ENCODE measurements at places on chromosomes 6 and 20.

- no peak for DNase-seq
These were observed 643.8 kb downstream of the HDGFL1 start for GRCh38 chr6:23213193-23213592.

GRCh38 chr20:62143957-62144825 is 622 bp downstream of the SS18L1 start:
- DNase-seq, result peak; percentile 18

- no peak for DNase-seq
These were observed 437.5 kb downstream of the MMUT start for GRCh38 chr6:49025273-49026240.

DNA sequence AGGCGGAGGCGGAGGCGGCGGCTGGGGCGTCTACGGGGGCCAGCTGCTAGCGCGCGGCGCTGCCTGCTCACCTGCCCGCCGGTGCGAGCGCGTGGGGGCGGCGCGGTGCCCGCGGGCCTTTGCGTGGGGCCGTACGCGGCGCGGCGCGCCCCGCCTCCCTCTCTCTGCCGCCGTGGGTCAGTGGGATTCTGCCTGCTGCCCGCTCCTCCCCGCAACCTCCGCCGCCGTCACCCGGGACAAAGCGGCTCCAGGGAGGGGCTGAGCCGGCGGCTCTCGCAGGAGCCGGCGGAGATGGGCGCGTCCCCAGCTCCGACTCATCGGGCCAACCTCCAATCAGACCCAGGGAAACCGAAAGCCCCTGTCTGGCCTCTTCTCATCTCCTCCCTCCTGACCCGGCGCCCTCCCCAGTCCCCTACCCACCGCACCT is at the start of gene RCAN2:
Gene RCAN2 (minus strand): TSS at position 249 of the 427 bp plus-strand sequence.
- no peak for DNase-seq

GRCh38 chr20:56723331-56723730 is 94.2 kb downstream of the TFAP2C start:
- DNase-seq, result no peak

DNA sequence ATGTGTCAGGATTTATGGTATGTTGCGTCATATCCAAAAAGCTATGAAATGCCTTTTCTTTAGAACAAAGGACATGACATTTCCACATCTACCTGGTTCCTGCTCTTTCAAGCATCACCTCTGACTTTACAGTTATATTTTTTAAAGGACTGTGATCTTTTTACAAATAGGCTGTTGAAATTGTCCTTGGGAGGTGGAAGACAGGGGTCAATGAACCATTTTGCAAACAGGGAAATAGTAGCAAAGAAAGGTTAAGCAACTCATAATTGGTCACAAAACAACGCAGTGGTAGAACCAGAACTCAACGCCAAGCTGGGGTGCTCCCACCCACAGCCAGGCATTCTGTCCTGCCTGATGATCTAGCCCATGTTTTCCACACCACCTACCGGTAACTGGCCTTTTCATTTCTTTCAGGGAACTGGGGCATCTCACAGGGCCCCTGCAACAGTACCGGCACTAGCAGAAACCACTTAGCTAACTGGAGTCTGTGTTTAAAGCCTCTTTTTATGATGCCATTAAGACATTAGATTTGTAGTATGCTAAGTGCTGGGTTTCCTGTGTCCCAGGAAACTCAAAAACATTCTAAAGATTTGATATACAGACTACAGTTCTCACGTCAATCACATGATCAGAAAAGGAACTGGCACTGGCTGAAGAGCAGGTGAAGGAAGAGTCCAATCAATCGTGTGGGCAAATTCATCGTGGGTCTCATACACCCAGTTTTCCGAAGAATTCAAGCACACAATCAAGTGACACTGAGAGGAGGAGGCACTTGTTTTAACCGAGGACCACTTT is 13.9 kb downstream of the ZNF217 start:
- no peak for DNase-seq

- peak; percentile 23 for DNase-seq
These were observed 76.2 kb upstream of the BCLAF1 start for GRCh38 chr6:136365776-136366354.

GRCh38 chr6:142853244-142854180 is 91.5 kb downstream of the HIVEP2 start:
- no peak for DNase-seq

DNA sequence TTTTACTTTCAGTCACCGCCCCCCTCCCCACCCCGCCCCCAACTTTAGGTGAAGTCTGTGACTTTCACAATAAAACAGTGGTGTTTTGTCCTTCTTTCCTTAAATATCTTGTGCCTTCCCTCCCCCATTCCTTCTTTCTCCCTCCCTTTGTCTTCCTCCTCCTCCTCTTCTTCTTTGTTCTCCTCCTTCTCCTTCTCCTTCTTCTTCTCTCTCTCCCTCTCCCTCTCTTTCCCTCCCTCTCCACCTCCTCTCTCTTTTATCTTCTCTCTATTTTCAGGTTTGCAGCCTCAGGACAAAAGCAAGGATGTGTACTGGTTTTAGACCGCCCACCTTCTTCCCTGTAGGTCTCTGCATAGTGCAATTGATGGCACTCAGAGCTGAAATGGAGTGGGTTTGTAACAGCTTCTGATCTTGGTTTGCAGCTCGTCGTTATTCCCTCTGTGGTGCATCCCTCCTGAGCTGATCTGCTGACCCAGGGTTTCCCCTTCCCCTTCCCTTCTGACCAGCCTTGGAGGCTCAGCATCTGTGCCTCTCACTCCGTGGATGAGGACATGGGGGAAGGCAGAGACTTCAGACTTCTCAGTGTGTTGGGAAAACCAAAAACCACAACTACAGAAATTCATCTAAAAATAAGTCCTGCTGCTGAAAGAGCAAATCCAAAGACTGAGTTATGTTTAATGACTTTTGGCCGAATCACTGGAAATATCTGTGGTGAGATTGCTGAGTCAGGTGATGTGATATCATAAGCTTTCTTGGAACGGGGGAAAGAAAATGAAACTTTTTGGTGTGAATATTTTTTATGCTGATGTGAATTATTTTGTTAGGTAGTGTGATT is 6.9 kb downstream of the VGLL2 start:
- DNase-seq, result no peak

- no peak for DNase-seq
These were observed 48.2 kb upstream of the RALY start for GRCh38 chr20:33945391-33946081.

DNA sequence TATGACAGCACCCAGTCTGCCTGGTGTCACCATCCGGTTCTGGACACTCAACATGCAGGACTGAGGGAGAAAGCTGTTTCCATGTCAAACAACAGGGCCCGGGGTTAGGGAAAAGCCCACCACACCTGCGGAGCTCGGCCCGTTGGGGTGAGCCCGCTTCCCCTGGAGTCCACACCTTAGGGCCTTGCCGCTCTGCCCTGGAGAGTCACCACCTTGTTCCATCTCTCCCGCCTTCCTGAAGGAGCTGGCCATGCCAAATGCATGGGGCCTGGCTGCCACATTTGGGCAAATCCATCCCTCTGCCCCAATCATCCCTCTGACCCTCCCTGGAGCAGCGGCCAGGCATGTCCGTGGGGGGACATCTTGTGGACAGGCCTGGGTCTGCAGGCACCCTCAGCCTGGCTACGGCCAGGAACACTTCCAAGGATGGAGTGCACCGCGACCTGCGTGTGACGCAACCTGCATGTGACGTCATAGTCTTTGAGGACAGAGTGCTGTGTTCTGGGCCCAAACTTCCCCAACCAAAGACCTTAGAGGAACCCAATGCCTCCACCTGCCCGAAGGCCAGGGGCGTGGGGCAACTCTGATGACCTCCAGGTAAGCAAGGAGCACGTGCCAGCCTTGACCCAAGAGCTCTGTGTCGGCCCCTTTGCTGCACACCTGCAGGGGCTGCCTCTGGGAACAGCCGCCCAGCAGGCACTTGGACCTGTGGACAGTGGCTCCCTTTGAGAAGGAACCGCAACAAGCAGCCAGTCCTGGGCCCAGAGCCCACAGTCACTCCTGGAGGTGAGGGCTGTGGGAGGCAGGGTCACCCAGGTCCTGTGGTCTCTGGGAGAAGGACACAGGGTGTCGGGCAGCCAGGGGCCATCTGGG is 1.7 kb downstream of the CABLES2 start:
- DNase-seq, result no peak

GRCh38 chr6:11920566-11920965 is 91.5 kb upstream of the HIVEP1 start:
- DNase-seq, result no peak

DNA sequence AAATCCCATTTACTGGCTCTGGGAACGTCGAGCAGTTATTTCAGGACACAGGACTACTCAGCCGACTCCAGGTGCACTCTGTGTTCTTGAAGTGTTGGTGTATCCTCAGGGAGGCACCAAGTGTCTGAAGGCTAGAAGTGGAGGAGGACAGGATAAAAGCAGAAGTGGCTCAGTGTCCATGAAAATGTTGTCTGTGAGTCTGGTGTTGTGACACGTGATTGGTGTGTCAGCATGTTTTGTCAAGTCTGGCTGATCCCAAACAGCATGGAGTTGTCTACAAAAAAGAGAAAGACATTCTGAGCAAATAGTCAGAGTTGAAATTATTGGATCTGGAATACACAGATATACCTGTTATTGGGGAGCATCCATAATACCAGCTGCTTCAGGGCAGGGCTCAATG is 30.3 kb downstream of the SCGN start:
- no peak for DNase-seq

- no peak for DNase-seq
These were observed 102.3 kb upstream of the MCHR2 start for GRCh38 chr6:100096341-100096740.

- peak; percentile 64 for DNase-seq
These were observed 37.4 kb downstream of the GNAS start for GRCh38 chr20:58889798-58890517.
